ENCODE measurements at places on chromosomes 6 and 20.

- DNase-seq, result no peak
Measured at GRCh38 chr6:105921781-105922180, 164.4 kb upstream of the PRDM1 start.

- DNase-seq, result no peak
Measured at GRCh38 chr6:85594197-85594930, 706 bp upstream of the SNX14 start.

GRCh38 chr6:40693768-40694167, 106.6 kb upstream of the LRFN2 start:
- DNase-seq, result no peak

- no peak for DNase-seq
Measured at GRCh38 chr6:145733207-145733606, 2.1 kb downstream of the EPM2A start.

GRCh38 chr20:40610730-40611129, 78.3 kb downstream of the MAFB start:
- no peak for DNase-seq

DNA sequence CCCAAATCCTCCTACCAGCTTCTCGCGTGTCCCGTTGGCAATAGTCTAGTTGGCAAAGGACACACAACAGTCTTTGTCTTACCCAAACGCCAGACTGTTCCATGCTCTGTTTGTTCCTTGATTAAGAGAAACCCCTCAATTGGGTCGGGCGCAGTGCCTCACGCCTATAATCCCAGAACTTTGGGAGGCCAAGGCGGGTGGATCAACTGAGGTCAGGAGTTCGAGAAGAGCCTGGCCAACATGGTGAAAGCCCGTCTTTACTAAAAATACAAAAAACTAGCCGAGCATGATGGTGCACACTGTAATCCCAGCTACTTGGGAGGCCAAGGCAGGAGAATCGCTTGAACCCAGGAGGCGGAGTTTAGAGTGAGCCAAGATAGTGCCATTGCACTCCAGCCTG, 153.7 kb downstream of the GRM4 start:
- no peak for DNase-seq

DNA sequence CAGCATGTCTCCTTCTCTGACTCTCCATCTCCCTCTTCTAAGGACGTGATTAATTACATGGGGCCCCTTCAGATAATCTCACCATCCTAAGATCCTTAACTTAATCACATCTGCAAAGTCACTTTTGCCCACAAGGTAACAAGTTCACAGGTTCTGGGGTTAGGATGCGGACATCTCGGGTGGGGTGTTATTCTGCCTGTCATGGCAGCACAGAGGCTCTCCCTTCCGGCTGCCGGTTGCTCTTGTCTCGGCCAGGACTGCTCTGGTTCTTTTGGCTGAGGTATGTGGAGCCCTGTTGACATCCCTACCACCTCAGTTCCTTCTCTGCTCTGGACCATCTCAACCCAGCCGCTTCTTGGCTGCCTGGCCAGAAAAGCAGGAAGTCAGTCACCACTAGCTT, 4.2 kb upstream of the CST11 start:
- no peak for DNase-seq

- no peak for DNase-seq
Measured at GRCh38 chr20:61306937-61307475, 54.9 kb downstream of the CDH4 start.

DNA sequence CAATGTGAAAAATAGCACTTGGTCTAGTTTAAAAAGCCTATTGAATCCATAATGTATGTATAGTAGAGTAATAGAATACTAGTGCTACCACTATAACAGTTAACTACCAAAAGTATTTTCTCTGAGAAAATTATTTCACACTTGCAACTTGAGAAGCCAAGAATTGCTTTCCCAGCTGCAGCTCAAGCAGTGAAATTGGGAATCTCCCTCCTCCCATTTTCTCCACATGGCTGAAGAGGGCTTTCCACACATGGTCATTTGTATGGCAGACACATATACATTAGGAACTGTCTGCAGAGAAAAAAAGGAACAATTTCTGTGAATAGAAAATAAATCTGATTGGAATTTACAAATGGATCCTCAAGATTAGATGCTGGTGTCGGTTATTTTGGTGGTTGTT, 34.5 kb downstream of the TOMM6 start:
- DNase-seq, result no peak

GRCh38 chr6:123909989-123910388, 106.3 kb downstream of the NKAIN2 start:
- DNase-seq, result no peak

- DNase-seq, result peak; percentile 62
Measured at GRCh38 chr20:45934046-45934585, 367 bp upstream of the PCIF1 start.

- DNase-seq, result no peak
Measured at GRCh38 chr6:21118216-21118780, 475.3 kb upstream of the SOX4 start.

GRCh38 chr6:105646391-105646867, 243.5 kb upstream of the PREP start:
- no peak for DNase-seq

DNA sequence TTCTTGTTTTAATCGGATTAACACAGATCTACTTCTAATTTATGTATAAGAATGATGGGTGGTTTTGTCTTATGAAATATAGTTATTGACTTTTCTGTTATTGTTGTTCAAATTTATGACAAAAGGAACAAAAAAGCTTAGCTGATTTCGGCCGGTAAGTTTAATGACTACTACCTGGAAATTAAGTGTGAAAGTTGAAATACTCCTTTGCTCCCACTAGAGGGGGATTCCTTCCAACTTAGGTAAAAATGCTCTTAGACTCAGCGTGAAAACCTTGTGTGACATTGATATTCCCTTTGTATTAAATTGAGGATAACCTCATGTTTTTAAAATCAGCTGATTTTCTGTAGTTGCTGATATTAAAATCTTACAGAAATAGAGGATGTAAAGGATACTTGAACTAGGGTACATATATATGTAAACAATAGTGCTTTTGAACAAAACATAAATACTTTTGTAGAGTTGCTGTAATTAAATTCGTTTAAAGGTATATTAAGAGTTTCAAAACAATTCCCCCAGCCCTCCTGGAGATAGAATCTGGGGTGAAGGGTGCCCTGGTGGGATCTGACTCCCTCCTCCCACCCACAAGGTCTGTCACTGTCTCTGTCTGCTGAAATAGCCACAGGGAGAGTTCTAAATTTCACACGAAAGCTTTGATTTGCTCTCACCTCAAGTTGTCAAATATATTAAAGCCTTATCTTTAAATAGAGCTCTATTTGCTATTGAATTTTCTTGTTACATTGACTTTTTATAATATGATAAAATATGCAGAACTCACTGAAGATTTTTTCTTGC, 257.5 kb downstream of the ARID1B start:
- DNase-seq, result peak; percentile 25

- no peak for DNase-seq
Measured at GRCh38 chr6:139143111-139143510, 8.2 kb downstream of the HECA start.

DNA sequence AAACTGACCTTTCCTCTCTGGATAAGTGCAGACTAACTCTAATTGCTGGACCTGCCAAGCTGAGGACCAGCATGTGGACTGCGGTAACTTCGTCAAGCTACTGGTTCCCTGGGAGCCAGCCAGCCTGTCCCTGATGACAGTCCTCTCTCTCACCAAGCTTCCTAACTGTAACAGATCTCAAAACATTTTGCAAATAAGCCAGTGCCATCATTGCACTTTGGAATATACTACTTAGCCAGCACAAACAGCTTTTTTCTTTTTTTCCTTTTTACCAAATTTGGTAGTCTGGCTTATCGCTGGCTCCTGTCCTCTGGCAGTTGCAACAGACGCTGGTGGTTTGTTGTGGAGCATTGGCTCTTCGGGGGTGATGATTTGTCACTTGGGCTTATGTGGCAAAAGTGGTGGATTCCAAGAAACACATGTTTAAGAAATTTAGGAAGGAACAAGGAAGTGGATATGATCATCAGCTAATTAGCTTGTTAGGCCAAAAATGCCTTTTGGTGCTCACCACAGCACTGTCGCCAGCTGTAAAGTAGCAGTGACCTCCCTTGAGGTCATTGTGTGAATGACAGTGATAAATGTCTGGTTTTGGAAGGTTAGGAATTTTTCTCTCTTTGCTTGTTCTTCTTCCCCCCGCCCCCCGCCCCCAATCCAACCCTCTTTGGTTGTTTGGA, 171.7 kb downstream of the CLIC5 start:
- no peak for DNase-seq

DNA sequence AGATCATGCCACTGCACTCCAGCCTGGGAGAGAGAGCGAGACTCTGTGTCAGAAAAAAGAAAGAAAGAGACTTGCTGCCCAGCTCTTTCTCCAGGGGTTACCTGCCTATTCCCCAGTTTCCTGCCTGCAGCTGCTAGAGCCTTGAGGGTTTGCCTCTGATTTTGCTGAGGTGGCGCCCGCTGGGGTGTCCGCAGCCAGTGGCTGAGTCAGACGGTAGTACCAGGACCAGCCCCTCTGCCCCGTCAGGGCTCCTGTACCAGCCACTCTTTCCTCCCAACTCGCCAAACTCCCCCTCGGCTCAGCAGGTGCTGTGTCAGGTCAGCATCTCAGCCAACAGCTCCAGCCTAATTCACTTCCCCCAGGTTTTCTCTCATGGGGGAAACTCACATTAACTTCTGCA, 7.4 kb upstream of the LSM14B start:
- no peak for DNase-seq

DNA sequence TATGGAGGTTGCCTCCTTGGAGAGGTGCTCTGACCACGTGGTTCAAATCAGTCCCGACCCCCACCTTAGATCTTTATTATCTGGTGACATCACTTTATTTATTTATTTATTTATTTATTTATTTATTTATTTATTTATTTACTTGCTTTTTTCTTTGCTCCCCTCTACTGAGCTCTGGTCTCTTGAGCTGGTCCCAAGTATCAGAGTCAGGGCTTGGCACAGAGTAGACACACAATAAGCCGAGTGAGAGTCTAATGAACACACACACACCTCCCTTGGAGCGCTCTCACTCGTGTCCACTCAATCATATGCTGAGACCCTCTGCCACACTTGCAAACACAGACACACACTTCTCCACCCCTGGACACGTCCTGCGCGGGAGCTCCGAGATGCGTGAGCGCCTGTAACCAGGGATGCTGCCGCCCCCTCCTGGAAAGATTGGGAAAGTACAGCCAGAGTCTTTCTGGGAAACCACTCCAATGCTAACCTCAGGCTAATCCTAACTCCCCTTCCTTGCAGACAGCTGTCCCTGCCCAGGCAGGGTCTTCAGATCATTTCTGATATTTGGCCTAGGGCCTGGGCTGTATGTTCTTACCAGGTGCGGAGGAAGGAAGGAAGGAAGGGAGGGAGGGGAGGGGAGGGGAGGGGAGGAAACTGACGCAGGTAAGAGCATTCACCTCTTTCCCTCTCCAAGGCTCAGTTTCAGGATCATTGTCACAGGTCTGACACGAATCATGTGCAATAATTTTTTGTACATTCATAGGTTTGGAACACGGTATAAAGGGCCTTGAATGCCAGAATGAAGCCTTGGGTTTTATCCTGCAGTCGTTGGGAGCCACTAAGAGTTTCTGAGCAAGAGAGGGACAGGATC, 70.9 kb downstream of the STK35 start:
- peak; percentile 77 for DNase-seq

GRCh38 chr6:57209030-57209429, 13.1 kb downstream of the RAB23 start:
- no peak for DNase-seq

DNA sequence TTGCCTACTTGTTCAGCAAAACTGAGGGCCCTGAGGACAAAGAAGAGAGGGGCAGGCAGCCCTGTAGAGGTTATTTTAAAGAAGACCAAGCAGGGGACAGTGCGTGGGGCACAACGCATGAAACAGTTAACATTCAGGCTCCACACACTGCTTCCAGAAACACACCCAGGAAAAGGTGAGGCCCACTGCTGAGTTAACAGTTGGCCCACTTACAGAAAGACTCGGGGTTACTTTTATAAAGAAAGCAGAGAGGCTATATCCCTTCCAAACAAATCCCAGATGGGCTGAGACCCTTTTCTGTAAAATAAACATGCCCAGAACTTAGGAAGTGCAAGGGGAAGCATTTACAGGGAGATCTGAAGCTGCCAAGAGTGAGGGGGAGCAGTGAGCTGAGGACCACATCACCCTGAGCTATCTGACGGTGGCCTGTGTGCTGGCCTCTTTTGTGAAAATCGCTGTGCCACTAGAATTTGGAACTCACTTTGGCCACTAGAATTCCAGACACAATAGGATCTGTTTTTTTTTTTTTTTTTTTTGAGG, 49.8 kb upstream of the SSTR4 start:
- DNase-seq, result no peak

- DNase-seq, result no peak
Measured at GRCh38 chr6:45781890-45782289, 233.8 kb downstream of the CLIC5 start.

GRCh38 chr6:124517339-124517738, 444.9 kb upstream of the RNF217 start:
- DNase-seq, result no peak

GRCh38 chr20:5608442-5609161, 141.6 kb upstream of the SHLD1 start:
- DNase-seq, result no peak

- peak; percentile 83 for DNase-seq
Measured at GRCh38 chr6:89297695-89298351, 17.3 kb downstream of the GABRR2 start.

- DNase-seq, result no peak
Measured at GRCh38 chr6:47152666-47153403, 110.7 kb upstream of the ADGRF1 start.

- peak; percentile 42 for DNase-seq
Measured at GRCh38 chr6:105810105-105810921, 275.8 kb upstream of the PRDM1 start.

DNA sequence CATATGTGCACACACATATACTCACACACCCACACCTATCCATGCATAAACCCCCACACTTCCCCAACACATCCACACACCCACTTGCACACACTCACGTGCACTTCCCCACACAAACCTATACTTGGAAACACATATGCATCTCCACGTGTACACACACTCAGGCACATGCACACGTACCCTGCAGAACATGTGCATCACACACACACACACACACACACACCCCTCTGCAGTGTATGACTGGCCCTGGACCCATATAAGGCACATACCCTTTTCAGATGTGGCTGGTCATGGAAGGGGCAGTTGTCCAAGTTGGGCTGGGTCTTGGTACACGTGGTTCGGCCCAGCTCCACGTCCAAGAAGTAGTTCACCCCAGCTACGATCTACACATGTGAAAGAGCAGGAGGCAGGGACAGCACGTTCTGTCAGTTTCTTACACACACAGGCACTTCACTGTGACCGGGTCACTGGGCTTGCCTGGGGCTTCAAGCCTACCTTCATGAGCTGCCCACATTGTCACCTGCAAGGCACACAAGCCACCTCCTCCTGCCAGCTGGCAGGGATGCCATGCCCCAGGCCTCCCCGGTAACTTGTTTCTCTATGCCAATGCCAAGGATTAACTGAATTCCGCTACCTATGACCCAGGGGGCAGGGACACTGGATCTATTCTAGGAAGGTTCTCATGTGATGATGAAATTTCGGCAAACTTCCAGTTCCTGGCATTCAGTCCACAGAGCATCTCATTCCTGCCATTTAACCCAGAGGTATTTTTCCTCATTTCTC, 2.6 kb downstream of the CST3 start:
- no peak for DNase-seq

Data from urothelium cell line (cell line).